ENCODE measurements at places on chromosomes 7 and 10.

GRCh38 chr10:124417895-124418725 lies 613 bp downstream of the OAT start:
- H3K27me3 ChIP-seq: no peaks in the 10 kb centered on the region
- peak overlapping the region; percentile 79 for H3K27ac ChIP-seq
- peak; percentile 65 for DNase-seq
- H3K4me1 ChIP-seq: peaks cover 31% of the 10 kb centered on the region
- peak overlapping the region; percentile 84 for H3K4me3 ChIP-seq

- H3K36me3 ChIP-seq: peaks cover 13% of the 10 kb centered on the region
- H3K27ac ChIP-seq: no peak overlapping the region
- DNase-seq: no peak
- H3K4me1 ChIP-seq: peaks cover 6% of the 10 kb centered on the region
- no peak overlapping the region for H3K4me3 ChIP-seq
These were observed 68.4 kb upstream of the PDCD4 start for GRCh38 chr10:110803239-110803749.

DNA sequence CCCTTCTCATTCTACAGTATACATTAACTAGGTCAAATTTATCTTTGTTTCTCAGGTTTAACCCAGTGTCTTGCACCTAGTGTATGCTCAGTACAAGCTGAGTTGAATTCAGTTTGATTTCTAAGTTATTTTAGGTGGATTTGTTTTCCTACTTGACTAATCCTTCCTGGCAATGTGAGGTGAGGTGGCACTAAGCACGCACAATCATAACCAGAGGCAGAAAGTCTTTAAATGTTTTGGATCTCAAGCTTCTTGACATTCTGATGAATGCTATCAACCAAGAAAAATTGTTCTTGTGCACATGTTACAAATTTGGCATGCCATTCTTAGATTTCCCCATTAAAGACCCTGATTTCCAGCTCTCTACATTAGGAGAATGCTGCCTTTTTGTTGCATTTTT lies 3.2 kb downstream of the BZW2 start:
- H3K36me3 ChIP-seq: no peaks in the 10 kb centered on the region
- H3K27me3 ChIP-seq: no peaks in the 10 kb centered on the region
- DNase-seq: no peak
- peaks cover 5% of the 10 kb centered on the region for H3K4me1 ChIP-seq

DNA sequence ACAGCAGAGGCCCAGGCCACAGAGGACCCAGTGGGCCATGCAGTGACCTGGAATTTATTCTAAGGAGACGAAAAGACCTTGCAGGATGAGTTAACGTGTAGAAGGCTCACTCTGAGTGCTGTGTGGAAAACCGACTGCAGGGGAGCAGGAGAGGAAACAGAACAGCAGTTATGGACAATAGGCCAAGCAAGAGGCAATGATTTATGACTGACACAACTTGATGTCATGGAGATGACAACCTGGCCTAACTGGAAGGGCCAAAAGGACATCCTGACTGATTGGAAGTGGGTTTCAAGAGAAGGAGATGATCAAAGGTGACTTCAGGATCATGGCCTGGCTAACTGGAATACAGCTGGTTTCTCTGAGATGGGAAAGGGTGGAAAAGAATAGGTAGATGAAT lies 70.2 kb upstream of the RAPGEF5 start:
- no peak overlapping the region for H3K27ac ChIP-seq
- H3K36me3 ChIP-seq: no peaks in the 10 kb centered on the region
- H3K4me3 ChIP-seq: no peak overlapping the region
- no peaks in the 10 kb centered on the region for H3K27me3 ChIP-seq
- H3K4me1 ChIP-seq: no peaks in the 10 kb centered on the region

DNA sequence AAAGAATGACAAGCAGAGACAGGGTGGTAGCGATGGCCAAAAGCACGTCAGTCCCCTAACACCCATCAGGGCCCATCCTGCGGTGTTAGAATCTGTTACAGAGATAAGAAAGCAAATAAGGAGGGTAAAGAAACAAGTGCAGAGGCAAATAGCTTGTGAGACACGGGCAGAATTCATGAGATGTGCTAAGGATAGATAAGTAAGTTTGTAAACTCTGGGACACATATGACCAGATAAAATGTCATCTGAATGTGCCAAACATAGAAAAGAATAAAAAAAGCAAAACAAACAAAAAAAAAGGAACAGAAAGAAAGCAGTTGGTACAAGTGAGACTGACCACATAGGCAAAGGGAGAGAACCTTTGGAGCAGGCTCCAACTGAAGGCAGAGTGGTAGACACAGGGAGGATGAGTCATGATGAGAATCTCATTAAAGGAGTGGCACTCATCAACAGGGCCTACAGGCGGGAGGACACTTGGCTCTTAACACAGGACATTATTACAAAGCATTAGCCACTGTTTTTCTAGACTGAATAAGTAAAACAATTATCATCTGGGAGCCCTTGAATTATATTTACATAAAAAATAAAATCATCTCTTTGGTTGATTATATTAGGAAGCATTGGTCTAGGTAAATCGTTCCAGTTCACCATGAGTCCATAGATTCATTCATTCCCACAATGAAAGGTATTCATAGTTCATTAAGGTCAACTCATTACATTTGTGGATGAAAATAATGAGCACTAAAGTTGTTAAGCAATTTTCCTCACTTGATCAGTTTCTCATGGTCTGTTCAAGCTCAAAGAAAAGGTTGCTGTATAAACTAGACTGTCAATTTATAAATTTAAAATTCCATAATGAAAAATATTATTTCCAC lies 21.5 kb upstream of the EPHB6 start:
- H3K27ac ChIP-seq: no peak overlapping the region
- no peaks in the 10 kb centered on the region for H3K36me3 ChIP-seq
- no peaks in the 10 kb centered on the region for H3K4me1 ChIP-seq
- no peak for DNase-seq
- H3K4me3 ChIP-seq: no peak overlapping the region
- H3K27me3 ChIP-seq: no peaks in the 10 kb centered on the region

GRCh38 chr7:98629001-98629431 lies 11.9 kb downstream of the NPTX2 start:
- no peak overlapping the region for H3K27ac ChIP-seq
- H3K27me3 ChIP-seq: no peaks in the 10 kb centered on the region
- no peaks in the 10 kb centered on the region for H3K36me3 ChIP-seq
- DNase-seq: no peak
- H3K4me1 ChIP-seq: no peaks in the 10 kb centered on the region

DNA sequence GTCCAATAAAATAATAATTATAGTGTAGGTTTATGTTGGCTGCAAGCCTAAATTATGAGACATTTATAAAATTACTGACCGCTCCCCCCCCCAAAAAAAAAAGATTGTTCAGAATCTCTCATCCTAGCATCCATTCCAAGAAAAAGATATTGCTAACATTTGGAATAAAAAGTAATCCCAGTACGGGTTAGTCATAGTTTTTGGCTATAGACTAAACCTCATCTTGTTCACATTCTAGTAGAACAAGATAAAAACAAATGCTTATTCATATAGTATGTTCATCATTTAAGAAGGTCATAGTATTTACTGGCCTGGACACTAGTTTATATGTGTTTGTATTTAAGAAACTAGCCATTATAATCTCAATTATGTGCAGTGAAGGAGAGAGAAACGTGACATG lies 44.0 kb downstream of the ADK start:
- no peaks in the 10 kb centered on the region for H3K36me3 ChIP-seq
- no peak for DNase-seq
- no peak overlapping the region for H3K4me3 ChIP-seq
- no peak overlapping the region for H3K27ac ChIP-seq
- no peaks in the 10 kb centered on the region for H3K27me3 ChIP-seq
- peaks cover 8% of the 10 kb centered on the region for H3K4me1 ChIP-seq

DNA sequence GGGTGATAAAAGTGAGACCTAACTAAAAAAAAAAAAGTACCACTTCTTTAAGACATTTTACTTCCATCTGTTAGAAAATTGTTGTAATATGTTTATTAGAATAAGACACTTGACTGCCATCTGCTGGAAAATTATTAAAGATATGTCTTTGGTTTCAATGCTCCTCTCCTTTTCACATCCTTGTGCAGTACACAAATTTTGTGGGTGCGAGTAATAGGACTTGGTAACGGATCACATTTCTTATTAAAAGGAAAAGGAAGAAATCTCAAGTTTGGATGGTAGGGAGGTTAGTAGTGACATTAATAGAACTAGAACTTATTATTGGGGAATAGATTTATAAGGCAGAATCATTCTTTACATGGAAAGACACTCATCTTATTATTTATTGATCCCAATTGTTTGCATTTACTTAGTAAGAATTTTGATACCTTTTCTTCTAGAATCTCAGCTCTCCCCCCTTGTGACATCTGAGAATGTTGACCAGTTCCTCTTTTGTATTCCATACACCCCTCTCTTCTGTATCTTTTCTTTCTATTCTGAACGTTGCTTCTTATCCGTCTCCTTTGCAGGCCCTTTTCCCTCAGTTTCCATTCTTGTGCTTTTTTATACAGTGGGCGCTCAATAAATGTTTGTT lies 43.0 kb upstream of the RPA3 start:
- DNase-seq: no peak
- H3K4me1 ChIP-seq: no peaks in the 10 kb centered on the region
- H3K27me3 ChIP-seq: no peaks in the 10 kb centered on the region
- H3K27ac ChIP-seq: no peak overlapping the region

DNA sequence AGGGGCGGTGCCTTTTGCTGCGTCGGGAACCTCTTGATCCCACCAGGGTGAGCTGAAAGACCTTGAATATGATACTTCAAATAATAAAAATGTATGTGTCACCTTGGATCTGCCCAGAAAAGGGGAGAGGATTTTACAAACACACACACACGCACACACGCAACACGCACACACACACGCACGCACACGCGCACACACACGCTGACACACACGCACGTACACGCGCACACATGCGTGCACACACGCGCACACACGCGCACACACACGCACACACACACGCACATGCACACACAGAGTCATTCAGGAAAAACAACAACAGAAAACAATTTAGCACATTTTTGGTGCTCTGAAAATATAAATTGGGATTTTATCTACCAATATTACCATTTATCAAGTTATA lies 379.5 kb downstream of the PAXIP1 start:
- H3K27me3 ChIP-seq: no peaks in the 10 kb centered on the region
- DNase-seq: no peak
- H3K4me3 ChIP-seq: no peak overlapping the region
- H3K36me3 ChIP-seq: no peaks in the 10 kb centered on the region
- H3K27ac ChIP-seq: no peak overlapping the region
- no peaks in the 10 kb centered on the region for H3K4me1 ChIP-seq

DNA sequence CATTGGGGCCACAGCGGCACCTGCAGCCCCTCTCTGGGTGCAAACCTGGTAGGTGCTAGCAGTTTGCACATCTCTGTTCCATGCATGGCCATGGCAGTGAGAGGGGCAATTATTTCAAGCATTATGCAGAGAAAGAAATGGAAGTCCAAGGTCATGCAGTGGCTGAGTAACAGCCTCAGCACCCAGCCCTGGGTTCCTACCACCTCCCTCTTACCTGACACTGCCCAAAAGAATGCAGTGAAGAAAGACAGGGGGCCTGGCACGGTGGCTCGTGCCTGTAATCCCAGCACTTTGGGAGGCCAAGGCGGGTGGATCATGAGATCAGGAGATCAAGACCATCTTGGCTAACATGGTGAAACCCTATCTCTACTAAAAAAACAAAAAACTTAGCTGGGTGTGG lies 4.9 kb upstream of the CHST12 start:
- no peaks in the 10 kb centered on the region for H3K27me3 ChIP-seq
- no peak overlapping the region for H3K27ac ChIP-seq
- no peak for DNase-seq
- no peak overlapping the region for H3K4me3 ChIP-seq

DNA sequence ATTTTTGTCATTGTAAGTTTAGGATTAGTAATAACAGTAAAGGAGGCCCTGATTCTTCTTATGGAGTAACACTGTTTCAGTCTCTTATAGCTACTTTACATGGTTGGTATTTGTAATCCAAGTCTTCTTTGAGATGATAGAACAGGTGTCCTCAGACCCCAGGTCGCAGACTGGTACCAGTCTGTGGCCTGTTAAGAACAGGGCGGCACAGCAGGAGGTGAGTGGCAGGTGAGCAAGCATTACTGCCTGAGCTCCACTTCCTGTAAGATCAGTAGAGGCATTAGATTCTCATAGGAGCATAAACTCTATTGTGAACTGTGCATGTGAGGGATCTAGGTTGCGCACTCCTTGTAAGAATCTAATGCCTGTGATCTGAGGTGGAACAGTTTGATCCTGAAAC lies 77.3 kb downstream of the STK31 start:
- H3K4me3 ChIP-seq: no peak overlapping the region
- H3K27me3 ChIP-seq: no peaks in the 10 kb centered on the region
- no peak for DNase-seq
- H3K4me1 ChIP-seq: no peaks in the 10 kb centered on the region

DNA sequence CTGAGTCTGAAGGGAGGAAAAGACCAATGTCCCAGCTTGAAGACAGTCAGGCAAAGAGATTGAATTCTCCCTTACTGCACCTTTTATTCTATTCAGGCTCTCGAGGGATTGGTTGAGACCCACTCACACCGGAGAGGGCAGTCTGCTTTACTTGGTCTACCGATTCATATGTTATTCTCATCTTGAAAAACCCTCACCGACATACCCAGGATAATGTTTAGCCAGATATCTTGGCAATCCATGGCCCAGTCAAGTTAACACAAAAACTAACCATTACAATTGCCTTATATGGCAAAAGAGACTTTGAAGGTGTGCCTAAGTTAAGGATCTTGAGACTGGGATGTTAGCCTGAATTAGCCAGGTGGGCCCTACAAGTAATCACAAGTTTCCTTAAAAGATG lies 53.8 kb upstream of the BET1 start:
- DNase-seq: no peak
- no peaks in the 10 kb centered on the region for H3K4me1 ChIP-seq
- H3K4me3 ChIP-seq: no peak overlapping the region
- H3K27ac ChIP-seq: no peak overlapping the region
- no peaks in the 10 kb centered on the region for H3K36me3 ChIP-seq

DNA sequence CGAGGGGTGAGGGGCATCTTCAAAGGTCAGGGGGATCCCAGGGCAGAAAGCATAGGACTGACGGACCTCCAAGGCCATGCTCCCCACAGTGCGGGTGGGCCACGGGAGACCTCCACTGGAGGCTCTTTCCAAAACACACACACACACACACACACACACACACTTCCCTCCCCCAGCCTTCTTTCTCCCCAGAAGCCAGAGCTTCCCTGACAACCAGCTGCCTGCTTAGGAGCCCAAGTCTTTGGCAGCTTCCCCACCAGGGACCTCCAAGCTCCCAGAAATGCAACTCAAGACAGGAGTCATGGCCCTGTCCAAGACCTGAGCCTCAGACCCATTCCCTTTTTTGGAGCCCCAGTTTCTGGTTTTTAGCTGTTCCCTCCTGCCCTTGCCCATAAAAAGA lies 710 bp upstream of the C10orf105 start:
- peak; percentile 63 for DNase-seq
- H3K4me3 ChIP-seq: no peak overlapping the region

Data from lung (tissue), 17 donors.